ENCODE measurements at places on chromosomes 5 and 9. TPM values are rescaled to one million over a fixed set of nuclear protein-coding genes. Genes with fewer than 3 reads are reported as not detected.

DNA sequence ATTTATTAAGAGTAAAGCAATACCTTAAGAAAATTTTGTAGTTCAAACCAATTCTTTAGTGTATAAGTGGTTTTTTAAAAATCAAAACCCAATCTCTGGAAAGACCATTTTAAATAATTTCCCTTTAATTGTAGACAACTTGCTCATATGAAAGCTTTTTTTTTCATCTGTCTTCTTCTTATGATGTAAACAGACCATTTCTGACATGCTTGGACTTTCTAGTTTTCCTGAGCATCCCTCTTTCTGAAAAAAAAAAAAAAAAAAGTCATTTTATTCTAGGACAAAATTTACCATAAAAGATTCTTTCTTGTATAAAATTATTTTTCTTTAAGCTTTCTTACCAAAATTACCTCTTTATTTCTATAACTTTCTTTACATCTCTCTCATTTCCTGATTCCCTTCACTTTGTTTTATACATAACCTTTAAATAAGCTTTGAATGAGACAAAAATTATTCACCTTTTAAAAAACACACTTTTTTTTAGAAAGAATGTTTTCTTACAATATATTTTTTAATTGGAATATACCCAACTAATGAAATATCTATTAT is 67.5 kb downstream of the COL15A1 start:
- no peaks in the 10 kb centered on the region for H3K4me1 ChIP-seq
- no peak for DNase-seq
- H3K27me3 ChIP-seq = peaks cover 5% of the 10 kb centered on the region

DNA sequence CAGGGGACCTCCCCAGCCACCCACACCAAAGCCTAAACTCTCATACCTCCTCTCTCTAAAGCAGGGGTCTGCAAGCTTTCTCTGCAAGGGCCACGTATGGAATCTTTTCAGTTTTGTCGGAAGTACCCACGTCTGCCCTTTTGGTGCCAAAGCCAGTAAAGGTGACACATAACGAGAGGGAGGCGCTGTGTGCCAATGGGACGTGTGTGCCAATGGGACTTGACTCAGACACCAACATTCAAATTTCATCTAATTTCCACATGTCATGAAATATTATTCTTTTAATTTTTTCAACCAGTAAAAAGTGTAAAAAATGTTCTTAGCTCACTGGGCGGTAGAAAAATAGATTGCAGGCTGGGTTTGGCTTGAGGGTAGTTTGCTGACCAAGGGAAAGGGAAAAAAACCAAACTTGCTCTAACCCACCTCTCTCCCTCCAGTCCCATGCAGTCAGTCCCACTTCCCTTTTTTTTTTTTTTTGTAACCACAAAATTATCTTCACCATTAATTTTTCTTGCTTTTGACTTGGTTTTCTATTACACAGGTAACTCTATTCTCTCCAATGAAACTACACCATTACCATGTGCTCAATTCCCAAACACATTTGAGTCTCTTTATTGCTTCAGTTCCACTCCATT is 25.5 kb downstream of the OR2V1 start:
- peaks cover 3% of the 10 kb centered on the region for H3K4me1 ChIP-seq
- DNase-seq = no peak
- no peaks in the 10 kb centered on the region for H3K36me3 ChIP-seq
- H3K27me3 ChIP-seq = peaks cover 8% of the 10 kb centered on the region
- H3K27ac ChIP-seq = no peak overlapping the region
- no peak overlapping the region for H3K4me3 ChIP-seq

DNA sequence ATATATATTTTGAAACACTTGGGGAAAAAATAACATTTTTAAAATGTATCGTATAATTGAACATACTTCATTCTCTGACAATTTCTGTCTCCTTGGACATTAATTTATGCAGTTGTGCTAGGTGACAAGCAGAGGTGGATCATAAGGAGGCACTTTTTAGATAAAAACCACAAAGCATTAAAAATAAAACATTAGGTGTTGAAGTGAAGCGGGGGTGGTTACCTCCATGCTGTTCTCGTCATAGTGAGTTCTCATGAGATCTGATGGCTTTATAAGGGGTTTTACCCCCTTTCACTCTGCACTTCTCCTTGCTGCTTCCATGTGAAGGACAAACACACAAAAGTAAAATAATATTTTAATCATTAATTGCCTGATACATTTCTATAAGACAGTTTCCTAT is 11.9 kb upstream of the COX7C start:
- H3K4me3 ChIP-seq = no peak overlapping the region
- H3K4me1 ChIP-seq = no peaks in the 10 kb centered on the region
- H3K36me3 ChIP-seq = no peaks in the 10 kb centered on the region
- no peaks in the 10 kb centered on the region for H3K27me3 ChIP-seq

GRCh38 chr5:80082281-80082680 is 47.1 kb downstream of the THBS4 start:
- H3K4me3 ChIP-seq = no peak overlapping the region
- DNase-seq = no peak
- no peaks in the 10 kb centered on the region for H3K27me3 ChIP-seq
- no peak overlapping the region for H3K27ac ChIP-seq

- H3K27me3 ChIP-seq = no peaks in the 10 kb centered on the region
- no peak overlapping the region for H3K27ac ChIP-seq
- H3K4me3 ChIP-seq = no peak overlapping the region
- no peaks in the 10 kb centered on the region for H3K36me3 ChIP-seq
Measured at GRCh38 chr9:16611983-16612382, 258.5 kb downstream of the BNC2 start.

SPINK4 gene
- not detected for total RNA-seq

PCDHGB2 gene
- 11.1 TPM for total RNA-seq

Measured in endothelial cell (in vitro differentiated cells).